ENCODE measurements at places on chromosomes 2 and 18.

DNA sequence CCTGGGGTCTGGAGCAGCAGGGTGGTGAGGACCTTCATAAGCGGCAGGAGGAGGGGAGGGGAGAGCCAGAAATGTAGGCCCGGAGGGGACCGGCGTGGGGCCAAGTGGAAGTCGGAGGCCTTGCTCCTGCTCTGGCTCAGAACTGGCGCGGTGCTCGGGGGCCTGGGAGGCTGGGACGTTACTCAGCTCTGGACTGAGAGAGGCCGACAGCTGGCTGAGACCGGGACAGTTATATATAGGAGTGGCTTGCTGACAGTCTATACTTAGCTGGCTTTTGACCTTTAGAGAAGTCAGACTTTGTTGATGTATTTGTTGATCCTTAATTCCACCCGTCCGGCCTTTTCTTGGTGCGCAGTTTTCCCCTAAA is 15.7 kb downstream of the IGFBP5 start:
- H3K27me3 ChIP-seq: peaks cover 16% of the 10 kb centered on the region
- no peak overlapping the region for H3K4me3 ChIP-seq
- no peak overlapping the region for H3K27ac ChIP-seq
- H3K4me1 ChIP-seq: peaks cover 44% of the 10 kb centered on the region

DNA sequence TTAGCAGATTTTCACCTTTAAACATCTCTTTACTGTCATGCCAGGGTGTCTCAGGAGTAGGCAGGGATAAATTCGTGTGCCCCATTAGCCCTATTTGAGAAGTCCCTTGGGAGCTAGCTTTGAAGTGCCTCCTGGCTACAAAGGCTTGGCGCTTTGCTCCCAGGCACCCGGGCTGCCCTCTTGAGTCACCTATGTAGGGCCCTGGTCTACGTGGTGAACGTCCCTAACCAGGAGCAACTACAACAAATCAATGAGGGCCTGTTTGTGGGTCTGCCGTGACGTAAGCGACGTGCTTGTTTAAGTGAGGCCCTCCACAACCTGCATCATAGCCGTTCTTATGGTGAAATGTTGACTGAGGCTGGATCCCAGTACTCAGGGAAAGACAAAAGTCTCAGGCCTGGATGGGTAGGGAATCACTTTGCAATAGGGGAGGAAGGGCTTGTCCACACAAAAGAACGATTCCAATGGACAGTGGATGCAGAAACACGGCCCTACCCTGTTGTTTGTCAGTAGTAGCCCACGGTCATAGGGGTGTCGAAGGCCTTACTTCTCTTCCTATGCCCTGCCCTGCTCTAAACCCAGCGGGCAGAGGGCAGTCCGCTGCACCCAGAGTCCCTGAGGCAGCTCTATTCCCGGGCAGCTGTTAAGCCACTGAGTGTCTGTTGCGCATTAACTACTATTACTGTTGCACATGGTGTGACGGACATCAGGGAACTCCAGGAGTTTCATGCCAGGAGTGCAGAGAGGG is 93.9 kb downstream of the INHBB start:
- peaks cover 9% of the 10 kb centered on the region for H3K4me1 ChIP-seq
- no peak for DNase-seq
- H3K36me3 ChIP-seq: no peaks in the 10 kb centered on the region
- H3K27me3 ChIP-seq: peaks cover 38% of the 10 kb centered on the region

DNA sequence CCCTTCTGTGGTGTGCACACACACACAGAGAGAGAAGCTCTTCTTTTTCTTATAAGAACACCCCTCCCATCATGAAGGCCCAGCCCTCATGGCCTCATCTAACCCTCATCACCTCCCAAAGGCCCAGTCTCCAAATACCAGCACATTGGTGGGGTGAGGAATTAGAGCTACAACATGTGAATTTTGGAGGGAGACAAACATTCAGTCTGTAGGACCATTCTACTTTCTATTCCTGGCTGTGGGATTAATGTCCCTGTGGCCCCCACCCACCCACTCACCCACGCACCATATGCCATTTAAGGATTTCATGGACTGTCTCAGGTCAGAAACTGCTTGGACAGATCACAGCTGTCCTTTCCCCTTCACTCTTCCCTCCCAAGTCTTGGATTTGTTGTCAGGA is 190.2 kb downstream of the GBX2 start:
- no peak overlapping the region for H3K27ac ChIP-seq
- no peak for DNase-seq
- peaks cover 6% of the 10 kb centered on the region for H3K36me3 ChIP-seq
- no peaks in the 10 kb centered on the region for H3K4me1 ChIP-seq

DNA sequence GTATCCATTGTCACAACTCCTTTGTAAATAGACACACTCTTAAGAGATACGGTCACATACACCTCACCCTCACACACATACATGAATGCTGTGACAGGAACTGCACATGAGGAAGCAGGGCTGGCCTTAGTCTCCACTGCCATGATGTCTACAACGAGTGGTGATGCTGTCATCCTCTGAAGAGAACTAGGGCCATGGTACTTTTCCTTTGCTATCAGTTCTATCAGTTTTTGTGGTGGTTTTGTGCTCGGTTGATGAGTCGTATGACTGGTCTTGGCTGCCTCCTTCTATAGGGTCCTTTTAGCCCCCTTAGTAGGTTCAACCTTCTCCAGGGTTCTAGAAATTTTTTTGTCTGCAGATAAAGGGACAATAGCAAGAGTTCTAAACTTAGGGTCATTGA is 66.0 kb downstream of the MYO3B start:
- H3K27me3 ChIP-seq: peaks cover 6% of the 10 kb centered on the region
- no peaks in the 10 kb centered on the region for H3K36me3 ChIP-seq
- no peak for DNase-seq
- H3K4me3 ChIP-seq: no peak overlapping the region
- no peaks in the 10 kb centered on the region for H3K4me1 ChIP-seq
- H3K27ac ChIP-seq: no peak overlapping the region

GRCh38 chr2:30666266-30666874 is 140.9 kb downstream of the CAPN13 start:
- H3K27ac ChIP-seq: no peak overlapping the region
- peaks cover 51% of the 10 kb centered on the region for H3K36me3 ChIP-seq
- peak; percentile 99 for DNase-seq
- peaks cover 5% of the 10 kb centered on the region for H3K27me3 ChIP-seq

DNA sequence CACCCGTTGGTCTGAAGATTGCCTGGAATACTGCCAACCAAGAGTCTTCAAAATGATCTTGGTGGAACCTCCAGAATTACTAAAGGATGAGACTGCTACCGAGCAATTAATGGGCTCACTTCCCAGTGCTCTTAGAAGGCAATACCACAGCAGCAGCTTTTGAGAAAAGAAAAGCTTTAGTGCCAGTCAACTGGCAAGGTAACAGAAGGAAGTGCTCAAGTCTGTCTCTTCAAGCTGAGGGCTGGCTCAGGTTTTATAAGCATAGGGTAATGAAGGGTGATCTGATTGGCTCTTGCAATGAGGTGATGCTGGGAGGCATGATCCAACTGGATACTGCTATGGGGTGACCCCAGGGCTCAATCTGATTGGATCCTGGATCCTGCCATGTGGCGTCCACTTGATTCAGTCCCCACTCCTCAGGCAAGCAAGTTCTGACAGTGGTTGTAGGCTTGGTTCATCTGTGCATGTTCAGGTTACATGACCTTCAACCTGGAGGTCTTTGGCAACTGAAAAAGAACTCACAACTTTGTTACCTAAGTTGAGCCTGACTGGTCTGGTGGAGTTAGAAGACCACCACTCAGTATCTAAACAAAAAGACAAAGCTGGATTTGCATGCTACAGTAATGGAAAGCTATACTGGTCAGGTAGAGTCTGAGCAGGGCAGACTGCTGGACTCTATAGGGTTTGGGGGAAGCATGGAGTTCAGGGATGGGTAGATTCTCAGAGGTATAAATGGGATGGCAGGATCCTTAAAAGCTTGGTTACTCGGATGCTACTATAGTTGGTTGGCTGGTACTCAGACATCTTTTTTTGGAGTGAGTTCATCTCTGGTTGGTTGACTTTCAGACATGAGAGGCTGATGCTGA is 14.0 kb upstream of the RIF1 start:
- no peaks in the 10 kb centered on the region for H3K36me3 ChIP-seq
- peaks cover 12% of the 10 kb centered on the region for H3K4me1 ChIP-seq
- no peaks in the 10 kb centered on the region for H3K27me3 ChIP-seq

DNA sequence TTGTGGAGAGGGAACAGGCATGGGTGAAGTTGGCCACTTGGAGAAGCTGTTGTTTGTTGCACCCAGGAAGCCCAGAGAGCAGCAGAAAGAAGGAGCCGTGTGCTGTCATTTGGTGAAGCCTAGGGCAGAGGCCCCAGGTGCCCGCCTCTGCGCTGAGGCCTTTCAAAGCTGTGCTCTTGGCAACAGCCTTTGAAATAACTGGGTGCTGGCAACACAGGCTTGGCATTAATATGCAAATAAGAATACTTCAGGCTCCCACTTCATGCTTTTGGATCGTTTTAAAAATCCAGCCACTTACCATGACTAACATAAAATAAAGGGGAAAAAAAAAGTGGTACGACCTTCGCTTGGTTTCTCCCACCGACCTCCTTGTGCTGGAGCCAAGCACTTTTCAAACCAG is 41.1 kb downstream of the DHRS9 start:
- H3K36me3 ChIP-seq: no peaks in the 10 kb centered on the region
- no peak overlapping the region for H3K4me3 ChIP-seq
- DNase-seq: no peak
- H3K4me1 ChIP-seq: no peaks in the 10 kb centered on the region

- H3K4me1 ChIP-seq: peaks cover 6% of the 10 kb centered on the region
- H3K27me3 ChIP-seq: peaks cover 5% of the 10 kb centered on the region
- no peak overlapping the region for H3K27ac ChIP-seq
Measured at GRCh38 chr18:24369426-24369825, 28.2 kb downstream of the OSBPL1A start.

DNA sequence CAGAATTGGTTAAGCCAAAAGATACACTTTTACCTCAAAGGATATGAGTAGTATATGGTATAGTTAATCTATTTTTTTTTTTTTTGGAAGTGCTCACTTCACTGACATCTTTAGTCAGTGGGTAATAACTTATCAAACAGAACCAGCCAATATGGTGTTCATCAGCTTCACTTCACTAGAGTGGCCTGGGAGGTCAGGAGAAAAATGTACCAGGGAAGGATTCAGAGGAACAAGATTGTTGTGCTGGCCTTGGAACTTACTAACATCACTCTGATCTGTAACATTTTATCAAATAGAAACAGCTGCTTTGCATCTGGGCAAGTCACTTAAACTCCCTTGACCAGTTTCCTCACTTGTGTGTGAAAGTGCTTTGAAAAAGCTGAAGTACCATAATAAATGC is 962.7 kb downstream of the BCL11A start:
- no peaks in the 10 kb centered on the region for H3K4me1 ChIP-seq
- H3K27ac ChIP-seq: no peak overlapping the region
- no peak overlapping the region for H3K4me3 ChIP-seq
- no peaks in the 10 kb centered on the region for H3K36me3 ChIP-seq

DNA sequence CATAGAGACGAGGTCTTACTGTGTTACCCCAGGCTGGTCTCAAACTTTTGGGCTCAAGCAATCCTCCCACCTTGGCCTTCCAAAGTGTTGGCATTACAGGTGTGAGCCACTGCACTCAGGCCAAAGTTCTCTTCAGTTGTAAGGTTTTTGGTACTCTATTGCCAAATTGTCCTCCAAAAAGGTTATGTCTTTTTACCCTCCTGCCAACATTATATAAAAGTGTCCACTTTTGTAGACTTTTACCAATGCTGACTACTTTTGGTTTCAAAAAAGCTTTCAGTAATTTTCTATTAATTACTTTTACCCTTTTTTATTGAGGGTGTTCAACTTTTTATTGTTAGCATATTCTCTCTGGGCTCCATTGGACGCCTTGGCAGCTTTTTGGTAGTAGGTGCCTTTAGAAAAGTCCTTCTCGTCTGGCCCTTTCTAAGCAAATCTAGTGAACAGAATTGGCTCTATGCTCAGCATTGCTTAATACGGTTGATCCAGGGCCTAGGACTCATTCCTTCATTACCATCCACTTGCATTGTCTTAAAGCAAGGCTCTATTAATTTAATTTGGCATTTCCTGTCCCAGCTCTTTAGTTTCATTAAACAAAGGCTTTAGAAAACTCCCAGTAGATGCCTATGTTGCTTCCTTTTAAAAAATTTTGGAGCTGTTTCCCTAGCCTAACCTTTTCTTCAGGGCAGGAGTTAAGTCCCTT is 16.7 kb upstream of the IL1A start:
- H3K27ac ChIP-seq: no peak overlapping the region
- peaks cover 22% of the 10 kb centered on the region for H3K36me3 ChIP-seq
- H3K27me3 ChIP-seq: no peaks in the 10 kb centered on the region

- peaks cover 30% of the 10 kb centered on the region for H3K4me1 ChIP-seq
- no peaks in the 10 kb centered on the region for H3K36me3 ChIP-seq
- peak overlapping the region; percentile 53 for H3K4me3 ChIP-seq
- peaks cover 10% of the 10 kb centered on the region for H3K27me3 ChIP-seq
Measured at GRCh38 chr2:95316466-95317122, 19.4 kb downstream of the KCNIP3 start.

DNA sequence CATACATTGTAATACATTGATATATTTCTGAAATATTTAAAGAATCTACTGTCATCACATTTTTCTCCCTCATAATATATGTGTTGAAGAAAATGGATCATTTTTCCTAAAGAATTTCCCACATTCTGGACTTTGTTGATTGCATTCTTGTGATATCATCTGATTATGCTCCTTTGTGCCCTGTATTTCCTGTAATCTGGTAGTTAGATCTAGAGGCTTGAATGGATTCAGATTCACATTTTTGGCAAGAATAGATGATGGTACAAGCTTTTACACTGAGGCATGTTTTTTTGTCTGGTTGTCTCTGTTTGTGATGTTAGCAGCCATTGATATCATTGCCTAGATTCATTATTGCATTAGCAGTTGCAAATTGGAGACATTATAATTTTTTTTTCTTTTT is 13.4 kb downstream of the UBXN2A start:
- H3K4me1 ChIP-seq: peaks cover 30% of the 10 kb centered on the region
- no peaks in the 10 kb centered on the region for H3K36me3 ChIP-seq
- H3K27ac ChIP-seq: no peak overlapping the region
- DNase-seq: no peak
- H3K4me3 ChIP-seq: no peak overlapping the region

GRCh38 chr2:75518638-75519465 is 41.9 kb downstream of the EVA1A start:
- H3K27me3 ChIP-seq: peaks cover 1% of the 10 kb centered on the region
- DNase-seq: peak; percentile 37
- peak overlapping the region; percentile 55 for H3K27ac ChIP-seq
- H3K4me1 ChIP-seq: peaks cover 29% of the 10 kb centered on the region
- H3K36me3 ChIP-seq: peaks cover 63% of the 10 kb centered on the region

DNA sequence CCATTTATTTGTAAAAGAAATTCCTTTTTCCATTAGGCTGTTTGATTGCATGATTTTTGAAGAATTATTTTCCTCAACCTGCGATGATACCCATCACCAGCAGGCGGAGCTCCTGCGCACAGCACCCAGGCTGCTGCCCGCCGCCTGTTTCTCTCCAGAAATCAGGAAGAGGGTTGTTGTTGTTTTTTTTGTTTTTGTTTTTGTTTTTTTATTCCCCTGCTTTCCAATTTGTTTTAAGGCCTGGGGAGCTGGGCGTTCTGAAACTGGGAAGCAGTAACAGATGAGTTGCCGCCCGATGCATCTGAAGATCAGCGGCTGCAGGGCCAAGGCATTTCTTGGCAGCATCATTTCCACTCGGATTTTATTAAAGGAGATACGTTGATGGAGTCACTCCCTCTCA is 132.1 kb downstream of the MBP start:
- no peaks in the 10 kb centered on the region for H3K4me1 ChIP-seq
- peaks cover 36% of the 10 kb centered on the region for H3K27me3 ChIP-seq
- no peak overlapping the region for H3K27ac ChIP-seq
- peak overlapping the region; percentile 49 for H3K4me3 ChIP-seq
- DNase-seq: peak; percentile 31
- no peaks in the 10 kb centered on the region for H3K36me3 ChIP-seq

- H3K4me3 ChIP-seq: no peak overlapping the region
- no peaks in the 10 kb centered on the region for H3K36me3 ChIP-seq
- no peaks in the 10 kb centered on the region for H3K4me1 ChIP-seq
- DNase-seq: no peak
- H3K27me3 ChIP-seq: peaks cover 13% of the 10 kb centered on the region
Measured at GRCh38 chr2:236988690-236989624, 96.7 kb upstream of the COPS8 start.

Data from HFFc6 (cell line).